A549 treated with CpdA at 1 μM for 4 hours (cell line): ENCODE measurements at places on chromosomes 3 and 15. TPM values are rescaled to one million over a fixed set of nuclear protein-coding genes. Genes with fewer than 3 reads are reported as not detected.

Gene GP9
- not detected in 5 replicates for total RNA-seq

Gene SLC15A2
- 0.12 to 0.41 TPM (median 0.35 TPM) in 5 replicates for total RNA-seq

Gene BMF
- total RNA-seq = 1.6 to 3.0 TPM (median 1.8 TPM) in 5 replicates

Gene CACNA2D3
- total RNA-seq = 0.02 TPM in 1 of 5 replicates, not detected in the others

Gene SLCO2A1
- 0.02 to 0.07 TPM in 2 of 5 replicates, not detected in the others for total RNA-seq

Gene MYNN
- 8.7 to 11.4 TPM (median 9.6 TPM) in 5 replicates for total RNA-seq

Gene ITIH4
- 0.45 to 1.4 TPM (median 0.69 TPM) in 5 replicates for total RNA-seq
